ENCODE measurements at places on chromosomes 16 and 17.

DNA sequence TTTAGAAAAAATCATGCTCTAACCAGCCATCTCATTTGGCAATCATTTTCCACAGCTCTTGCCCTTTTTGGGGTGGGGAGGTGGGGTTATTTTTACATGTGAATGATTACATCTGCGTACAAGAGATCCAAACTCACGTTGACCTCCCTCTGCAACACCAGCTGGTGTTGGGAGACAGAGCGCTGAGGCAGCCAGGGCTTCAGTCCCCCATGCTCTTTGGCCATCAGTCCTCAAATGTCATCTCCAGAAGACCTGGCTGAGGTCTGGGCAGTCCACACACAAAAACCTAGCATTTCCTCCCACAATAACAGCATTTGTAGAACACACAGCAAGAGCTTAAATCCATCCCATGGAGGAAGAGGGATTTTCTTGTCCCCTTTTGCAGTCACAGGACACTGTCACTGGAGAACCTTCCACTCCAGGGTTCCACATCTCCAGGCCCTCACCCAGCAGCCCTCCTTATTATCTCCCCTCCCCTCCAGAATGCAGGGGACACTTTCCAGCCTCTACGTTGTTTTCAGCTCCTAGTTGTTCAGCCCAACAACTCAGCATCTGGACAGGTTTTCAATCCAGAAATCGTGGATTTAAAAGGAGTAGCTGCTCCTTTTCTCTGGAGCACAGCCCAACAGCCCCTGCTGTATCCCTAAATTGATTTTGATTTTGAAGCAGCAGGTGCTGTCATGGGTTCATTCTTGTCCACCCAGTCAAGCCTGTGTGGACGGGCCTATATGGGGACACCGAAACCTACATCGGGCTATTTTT is 21.1 kb downstream of the MEOX1 start:
- no peak for DNase-seq

DNA sequence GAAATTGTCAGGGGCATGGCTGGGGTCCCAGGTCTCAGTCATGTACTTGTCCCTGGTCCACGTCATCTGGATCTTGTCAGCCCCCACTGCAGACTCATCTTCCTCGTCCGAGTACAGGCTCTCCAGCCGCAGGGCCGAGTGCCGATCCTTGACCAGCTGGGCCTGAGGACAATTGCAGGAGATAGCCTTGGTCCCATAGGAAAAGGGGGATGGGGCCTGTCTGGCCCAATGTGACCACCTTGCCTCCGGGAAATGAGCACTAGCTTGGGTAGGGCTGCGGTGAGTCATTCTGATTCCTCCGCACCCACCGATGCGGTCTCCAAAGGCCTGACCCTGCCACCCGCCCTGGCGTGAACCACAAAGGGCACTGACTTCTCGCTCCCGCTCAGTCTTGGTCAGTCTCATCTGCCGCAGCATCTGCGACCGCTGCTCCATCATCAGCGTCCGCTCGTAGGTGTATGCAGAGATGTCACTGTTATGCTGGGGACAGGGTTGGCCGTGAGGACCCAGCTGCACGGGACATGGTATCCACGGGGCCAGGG is 1.5 kb upstream of the LCAT start:
- no peak for DNase-seq

- DNase-seq = no peak
Measured at GRCh38 chr16:77297996-77298395, 98.8 kb downstream of the SYCE1L start.

- DNase-seq = no peak
Measured at GRCh38 chr17:41067281-41067680, 1.6 kb upstream of the KRTAP2-4 start.

- DNase-seq = no peak
Measured at GRCh38 chr17:64083563-64084085, 46.3 kb downstream of the ERN1 start.

DNA sequence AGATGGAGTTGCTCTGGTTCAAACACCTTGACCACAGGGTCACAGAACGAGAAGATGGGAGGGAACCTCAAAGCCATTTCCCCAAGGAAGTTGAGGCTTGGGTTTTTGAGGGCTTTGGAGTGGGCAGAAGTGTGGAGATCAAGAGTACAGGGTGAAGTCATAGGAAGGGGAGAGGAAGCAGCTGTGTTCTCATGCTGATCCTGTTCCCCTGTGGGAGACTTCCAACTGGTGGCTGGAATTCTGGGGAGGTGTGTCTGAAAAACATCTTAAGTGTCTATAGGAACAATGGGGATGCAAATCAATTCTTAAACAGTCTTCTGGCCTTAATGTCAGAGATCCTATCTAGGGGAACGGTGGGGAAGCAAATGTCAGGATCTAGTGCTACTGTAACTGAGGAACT is 38.8 kb upstream of the HSBP1 start:
- no peak for DNase-seq

GRCh38 chr17:44078412-44078811 is 7.9 kb downstream of the G6PC3 start:
- DNase-seq = no peak

GRCh38 chr16:1081734-1082265 is 9.3 kb downstream of the SSTR5 start:
- DNase-seq = no peak

DNA sequence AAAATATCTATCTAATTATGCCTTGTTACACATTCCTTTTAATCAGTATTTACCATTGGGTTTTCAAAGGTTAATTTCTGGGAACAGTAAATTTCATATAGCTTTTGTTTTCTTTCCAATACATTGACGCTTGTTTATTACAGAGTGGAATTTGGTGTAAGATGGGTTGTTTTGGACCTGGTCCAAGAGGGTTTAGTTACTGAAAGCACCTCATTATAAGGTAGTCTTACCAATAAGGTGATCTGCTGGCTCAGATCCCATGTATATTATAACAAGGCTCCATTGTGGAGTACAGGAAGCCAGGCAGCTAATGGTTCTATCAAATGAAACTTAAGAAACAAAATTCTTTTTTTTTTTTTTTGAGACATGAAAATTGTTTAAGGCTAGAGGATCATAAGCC is 87.3 kb upstream of the NACA2 start:
- DNase-seq = no peak

GRCh38 chr16:11534262-11534661 is 52.5 kb downstream of the LITAF start:
- DNase-seq = no peak

GRCh38 chr17:38620551-38621277 is 15.0 kb upstream of the SRCIN1 start:
- no peak for DNase-seq

DNA sequence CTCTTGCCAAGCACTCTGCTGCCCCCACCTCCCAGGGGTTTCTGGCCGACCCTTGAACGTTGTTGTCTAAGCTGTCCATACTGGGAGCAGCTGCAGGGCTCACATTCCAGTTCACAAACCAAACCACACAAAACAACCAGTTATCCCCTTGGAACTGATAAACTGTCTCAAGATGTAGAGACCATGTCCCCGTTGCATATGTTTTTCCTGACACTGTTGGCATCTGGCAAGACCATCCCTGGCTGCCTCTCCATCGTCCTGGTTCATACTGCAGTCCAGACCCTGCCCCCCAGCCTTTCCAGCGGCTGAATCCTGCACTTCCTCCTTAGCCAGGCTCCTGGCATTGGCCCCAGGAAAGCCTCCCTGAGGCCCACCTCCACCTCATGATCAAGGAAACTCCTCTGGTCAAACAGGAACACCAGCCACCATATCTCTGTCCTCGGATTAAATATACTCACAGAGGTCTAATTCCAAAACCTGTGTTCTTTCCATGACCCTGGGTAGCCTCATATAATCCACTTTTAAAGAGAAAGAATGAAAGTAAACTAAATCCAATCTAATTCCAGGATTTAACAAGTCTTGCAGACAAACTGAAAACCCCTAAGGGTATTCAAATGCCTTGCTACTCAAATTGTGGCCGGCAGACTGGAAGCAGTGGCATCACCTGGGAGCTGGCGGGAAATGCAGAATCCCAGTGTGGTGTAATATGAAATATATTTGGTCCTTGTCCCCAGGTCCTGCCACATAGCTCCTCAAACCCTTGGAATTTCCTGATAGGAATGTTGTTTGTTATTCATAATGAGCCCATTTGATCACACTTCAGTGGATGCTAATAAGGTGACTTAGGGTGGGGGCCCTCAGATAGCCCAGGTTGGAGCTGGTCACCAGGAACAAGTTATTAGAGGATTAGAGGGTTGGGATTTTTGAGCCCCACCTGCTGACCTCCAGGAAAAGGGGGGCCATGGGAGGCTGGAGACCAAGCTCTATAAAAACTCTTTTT is 14.2 kb downstream of the GAS7 start:
- no peak for DNase-seq

- no peak for DNase-seq
Measured at GRCh38 chr16:89710709-89711564, 9.4 kb upstream of the SPATA2L start.

- DNase-seq = no peak
Measured at GRCh38 chr16:19710191-19710908, 7.7 kb downstream of the KNOP1 start.

GRCh38 chr17:9322326-9322725 is 253.3 kb downstream of the STX8 start:
- DNase-seq = no peak

DNA sequence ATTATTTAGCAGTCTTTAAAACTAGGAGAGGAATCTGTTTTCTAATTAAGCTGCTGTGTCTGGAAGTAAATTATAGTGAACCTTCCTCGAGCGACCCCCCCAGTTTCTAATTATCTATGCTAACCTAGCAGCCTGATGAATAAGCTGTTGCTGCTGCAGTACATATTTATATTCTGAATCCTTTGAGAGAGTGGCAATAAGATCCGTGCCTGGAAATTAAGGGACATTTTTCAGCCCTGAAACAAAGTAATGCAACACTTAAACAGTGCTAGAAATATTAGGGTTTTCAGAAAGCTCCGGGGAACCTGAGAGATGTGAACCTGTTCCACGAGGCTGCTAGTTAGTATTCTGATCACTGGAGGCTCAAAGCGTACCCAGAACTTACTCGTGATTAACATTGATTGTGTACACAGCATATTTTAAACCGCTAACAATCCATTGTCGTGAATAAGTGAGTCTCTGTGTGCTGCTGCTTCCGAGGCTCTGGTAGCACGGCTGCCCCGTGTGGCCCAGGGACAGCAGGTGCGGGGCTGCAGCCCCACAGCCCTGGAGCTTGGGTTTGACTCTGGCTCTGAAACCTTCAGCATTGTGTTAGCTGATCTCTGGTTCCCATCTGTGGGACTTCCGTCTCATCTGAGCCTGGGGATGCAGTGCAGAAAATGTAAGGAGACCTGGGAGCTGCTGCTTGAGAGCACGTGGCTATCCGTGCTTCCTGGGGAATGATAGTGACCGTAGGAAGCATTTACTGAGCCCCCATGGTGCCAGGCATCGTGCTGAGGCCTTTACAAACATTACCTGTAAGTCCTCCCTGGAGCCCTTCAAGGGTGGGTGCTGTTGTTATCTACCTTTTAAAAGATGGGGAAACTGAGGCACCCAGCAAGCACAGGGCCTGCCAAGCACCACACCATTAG is 190.9 kb upstream of the CHMP6 start:
- DNase-seq = no peak

GRCh38 chr16:76749780-76750375 is 441.1 kb upstream of the MON1B start:
- DNase-seq = no peak

DNA sequence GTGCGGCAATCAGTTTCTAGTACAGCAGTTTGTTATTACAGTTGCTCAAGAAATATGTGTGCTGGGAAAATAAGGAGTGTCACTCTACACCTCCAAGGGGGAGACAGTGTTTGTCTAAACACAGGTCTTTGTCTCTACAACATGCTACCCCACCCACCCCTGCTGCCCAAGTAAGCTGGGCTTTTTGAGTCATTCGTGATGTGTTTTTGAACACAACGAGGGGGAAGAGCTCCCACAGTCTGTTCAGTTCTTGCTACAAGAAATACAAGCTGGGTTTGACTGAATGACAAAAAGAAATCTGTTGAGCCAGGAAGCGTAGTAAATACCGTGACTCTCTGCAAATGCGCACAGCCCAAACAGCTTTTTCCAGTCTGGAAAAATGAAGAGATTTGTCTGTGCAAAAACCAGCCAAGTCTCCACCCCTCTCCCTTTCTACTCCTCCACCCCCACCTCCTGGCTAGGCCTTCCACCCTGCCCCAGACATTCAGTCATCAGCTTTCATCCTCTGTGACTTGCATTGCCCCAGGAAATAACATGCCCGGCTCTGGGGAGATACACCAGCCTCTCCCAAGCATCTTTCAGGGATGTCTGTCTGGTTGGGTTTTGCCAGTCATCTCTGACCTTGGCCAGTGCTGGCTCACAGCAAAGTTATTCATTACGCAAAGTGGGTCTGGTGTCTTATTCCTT is 25.7 kb downstream of the CHD9 start:
- peak; percentile 73 for DNase-seq

DNA sequence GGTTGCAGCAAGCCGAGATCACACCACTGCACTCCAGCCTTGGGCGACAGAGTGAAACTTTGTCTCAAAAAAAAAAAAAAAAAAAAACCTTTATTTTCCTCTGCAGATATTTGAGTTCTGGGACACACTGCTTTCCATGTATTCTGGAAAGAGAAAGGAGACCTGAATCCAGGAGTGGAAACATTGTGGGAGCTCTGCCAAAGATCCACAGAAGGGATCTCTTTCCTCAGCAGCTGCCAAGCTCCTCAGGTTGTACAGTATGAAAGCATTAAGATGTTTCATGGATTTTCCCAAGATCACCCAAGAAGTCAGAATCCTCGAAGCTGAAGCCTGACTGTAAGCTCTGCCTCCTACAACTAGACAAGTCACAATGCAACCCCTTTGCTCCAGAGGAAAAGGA is 13.5 kb downstream of the NPRL3 start:
- no peak for DNase-seq

DNA sequence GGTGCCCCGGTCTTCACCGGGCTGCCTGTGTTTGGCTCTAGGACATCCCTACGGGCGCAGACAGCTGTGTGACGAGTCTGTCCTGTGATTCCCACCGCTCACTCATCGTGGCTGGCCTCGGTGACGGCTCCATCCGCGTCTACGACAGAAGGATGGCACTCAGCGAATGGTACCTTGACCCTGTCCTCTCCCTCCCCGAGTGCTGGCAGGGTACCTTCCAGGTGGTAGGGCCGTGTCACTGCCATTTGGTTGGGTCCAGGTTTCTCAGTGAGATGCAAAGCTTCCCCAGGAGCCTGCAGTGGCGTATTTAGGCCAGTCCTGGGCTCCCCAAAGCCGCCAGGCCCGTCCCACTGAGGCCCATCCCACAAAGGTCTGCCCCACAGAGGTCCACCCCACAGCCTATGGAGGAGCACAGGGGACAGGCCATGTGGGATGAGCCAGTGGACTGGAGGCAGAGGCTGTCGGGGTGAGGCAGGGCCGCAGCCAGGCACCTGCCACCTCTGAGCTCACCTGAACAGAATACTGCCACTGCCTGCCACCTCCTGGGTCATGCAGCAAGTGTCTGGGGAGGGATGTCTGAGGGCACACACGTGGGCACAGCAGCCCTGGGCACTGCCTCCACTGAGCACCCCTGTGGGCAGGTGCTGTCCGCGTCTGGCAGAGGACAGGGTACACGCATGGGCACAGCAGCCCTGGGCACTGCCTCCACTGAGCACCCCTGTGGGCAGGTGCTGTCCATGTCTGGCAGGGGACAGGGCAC is 31.4 kb upstream of the CHMP6 start:
- DNase-seq = no peak

- DNase-seq = no peak
Measured at GRCh38 chr17:3951420-3951819, 12.8 kb downstream of the ATP2A3 start.

Measured in amniotic stem cell (primary cell).